ENCODE measurements at places on chromosomes 4 and X.

GRCh38 chrX:137547291-137547690 lies 18.6 kb upstream of the ZIC3 start:
- no peak for DNase-seq

DNA sequence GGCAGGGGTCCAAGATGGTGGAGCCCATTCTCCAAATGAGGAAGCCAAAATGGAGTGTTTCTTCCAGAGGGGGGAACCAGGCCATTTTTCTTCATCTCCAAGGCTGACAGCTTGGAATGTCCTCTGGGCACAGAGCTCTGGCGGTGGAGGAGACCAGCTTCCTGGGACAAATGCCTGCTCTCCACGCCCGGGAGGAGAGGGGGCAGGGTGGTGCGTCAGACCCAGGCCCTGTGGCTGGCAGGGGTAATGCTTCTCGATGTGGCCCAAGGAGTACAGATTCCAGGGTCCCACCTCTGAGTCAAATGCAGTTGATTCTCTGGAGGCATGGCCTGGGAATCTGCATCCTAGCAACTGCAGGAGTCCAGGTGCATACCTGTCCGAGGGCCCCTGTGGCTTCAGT lies 44.6 kb upstream of the ADRA2C start:
- DNase-seq: no peak

GRCh38 chr4:143287572-143287923 lies 49.1 kb upstream of the GAB1 start:
- DNase-seq: no peak

GRCh38 chr4:17599826-17600225 lies 14.6 kb upstream of the MED28 start:
- DNase-seq: no peak

GRCh38 chrX:115183980-115184379 lies 5.2 kb upstream of the RBMXL3 start:
- no peak for DNase-seq

- no peak for DNase-seq
Measured at GRCh38 chrX:118585296-118585695, 89.7 kb downstream of the DOCK11 start.

- no peak for DNase-seq
Measured at GRCh38 chrX:1477229-1477628, 24.5 kb upstream of the ASMTL start.

DNA sequence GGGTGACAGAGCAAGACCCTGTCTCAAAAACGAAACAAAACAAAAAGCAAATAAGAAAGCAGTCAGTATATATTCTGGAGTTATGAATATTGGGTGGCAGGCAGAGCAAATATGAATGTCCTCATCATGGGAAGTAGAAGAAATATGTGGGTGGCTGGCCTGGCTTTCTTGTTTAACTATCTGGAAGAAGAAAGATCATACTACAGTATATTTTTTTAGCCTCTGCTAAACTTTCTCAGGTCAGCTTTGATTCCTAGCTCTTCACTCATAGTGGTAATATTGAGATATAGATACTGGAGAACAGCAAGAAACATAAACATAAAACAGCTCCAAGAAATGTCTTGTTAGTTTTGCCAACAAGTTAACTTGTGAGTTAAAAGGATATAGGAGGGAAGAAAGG lies 192.5 kb downstream of the SOWAHB start:
- peak; percentile 40 for DNase-seq

DNA sequence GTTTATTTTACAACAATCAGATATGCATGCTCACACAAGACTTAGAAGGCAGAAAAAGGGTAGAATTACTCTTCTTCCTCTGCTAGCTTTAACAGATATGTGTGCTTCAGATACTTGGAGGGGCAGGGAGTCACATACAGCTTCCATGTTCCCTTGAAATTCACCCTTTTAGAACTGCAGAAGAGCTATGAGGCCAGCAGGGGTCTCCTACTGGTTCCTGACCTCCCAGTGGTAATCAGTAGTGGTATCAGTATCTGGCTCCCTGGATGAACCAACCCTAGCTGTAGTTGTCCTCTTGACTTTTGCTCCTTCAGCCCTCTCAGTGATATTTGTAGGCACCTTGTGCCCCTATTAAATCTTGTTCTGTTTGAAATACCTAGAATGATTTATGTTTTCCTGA lies 81.5 kb downstream of the RCHY1 start:
- no peak for DNase-seq

GRCh38 chrX:32597777-32598176 lies 613.6 kb downstream of the DMD start:
- no peak for DNase-seq

DNA sequence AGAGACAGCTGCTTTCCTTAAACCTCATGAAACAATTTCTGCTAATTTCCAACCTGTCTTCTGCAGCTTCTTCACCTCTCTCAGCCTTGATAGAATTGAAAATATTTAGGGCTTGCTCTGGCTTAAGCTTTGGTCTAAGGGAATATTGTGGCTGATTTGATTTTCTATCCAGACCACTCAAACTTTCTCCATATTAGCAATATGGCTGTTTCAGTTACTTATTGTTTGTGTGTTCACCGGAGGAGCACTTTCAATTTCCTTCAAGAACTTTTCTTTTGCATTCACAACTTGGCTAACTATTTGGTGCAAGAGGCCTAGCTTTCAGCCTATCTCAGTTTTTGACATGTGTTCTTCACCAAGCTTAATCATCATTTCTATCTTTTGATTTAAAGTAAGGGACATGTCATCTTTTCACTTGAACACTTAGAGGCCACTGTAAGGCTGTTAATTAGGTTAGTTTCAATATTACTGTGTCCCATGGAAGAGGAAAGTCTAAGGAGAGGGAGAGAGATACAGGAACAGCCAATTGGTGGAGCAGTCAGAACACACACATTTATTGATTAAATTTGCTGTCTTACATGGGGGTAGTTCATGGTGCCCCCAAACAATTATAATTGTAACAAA lies 213.2 kb downstream of the RASL11B start:
- DNase-seq: no peak

DNA sequence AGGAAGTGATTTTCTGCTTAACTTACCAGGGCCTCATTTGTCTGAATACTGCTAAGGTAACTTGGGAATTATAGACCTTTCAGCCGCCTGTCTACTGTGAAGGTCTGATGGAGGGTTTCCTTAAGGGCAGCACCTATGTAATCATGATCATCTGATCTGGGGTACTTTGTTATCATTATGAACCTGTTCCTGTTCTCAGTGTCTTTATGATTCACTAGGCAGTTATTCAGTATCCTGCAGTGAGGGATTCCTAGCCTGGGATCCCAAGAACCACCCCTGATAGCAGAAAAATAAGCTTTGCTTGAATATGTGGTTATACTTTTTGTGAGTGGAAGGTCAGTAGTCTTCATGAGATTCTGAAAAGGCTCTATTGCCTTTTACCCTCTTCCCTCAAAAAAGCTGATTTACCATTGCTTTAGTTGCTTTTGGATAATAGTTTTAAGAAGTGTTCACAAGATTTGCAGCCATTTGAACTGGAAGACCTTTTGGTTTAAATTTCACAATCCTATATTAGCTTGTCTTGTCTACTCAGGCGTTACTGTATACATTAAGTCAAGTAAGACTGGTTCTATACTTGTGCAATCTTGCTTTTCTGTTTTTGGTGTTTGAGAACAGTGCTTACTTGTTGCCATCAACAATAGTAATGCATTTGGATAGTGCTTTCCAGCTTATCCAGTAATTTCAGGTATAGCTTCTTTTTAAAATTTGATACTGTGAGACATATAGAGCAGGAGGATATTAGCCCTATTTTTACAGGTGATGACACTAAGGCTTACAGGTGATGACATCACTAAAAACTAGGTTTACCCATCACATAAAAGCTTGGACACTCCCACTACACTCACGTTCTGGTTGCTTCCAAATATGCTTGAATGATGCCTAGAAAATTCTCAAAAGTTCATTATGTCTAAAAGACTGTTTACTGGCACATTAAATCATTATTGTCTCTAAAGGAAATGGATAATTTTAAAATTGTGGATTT lies 60.0 kb downstream of the FHIP1A start:
- DNase-seq: peak; percentile 49

- peak; percentile 75 for DNase-seq
Measured at GRCh38 chr4:120517966-120518365, 404.6 kb downstream of the PRDM5 start.

GRCh38 chr4:42296196-42296595 lies 101.1 kb upstream of the SHISA3 start:
- no peak for DNase-seq

DNA sequence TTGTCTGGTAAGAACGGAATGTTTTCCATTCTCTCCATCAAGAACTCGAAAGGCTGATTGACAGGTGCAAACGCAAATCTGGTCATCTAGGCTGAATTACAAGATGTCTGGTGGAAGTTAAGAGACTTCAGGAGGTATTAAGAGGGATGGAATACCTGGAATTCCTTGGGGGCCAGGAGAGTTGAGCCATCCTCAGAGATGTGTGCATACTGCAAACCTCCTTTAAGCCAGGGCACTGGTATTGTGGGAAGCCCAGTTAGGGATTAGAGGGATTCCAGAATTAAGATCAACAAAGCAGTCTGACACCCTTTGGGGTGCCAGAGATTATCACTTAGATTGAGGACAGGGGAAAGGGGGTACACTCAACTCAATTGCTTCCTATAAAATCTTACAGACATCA lies 151.4 kb downstream of the VCX3A start:
- no peak for DNase-seq

DNA sequence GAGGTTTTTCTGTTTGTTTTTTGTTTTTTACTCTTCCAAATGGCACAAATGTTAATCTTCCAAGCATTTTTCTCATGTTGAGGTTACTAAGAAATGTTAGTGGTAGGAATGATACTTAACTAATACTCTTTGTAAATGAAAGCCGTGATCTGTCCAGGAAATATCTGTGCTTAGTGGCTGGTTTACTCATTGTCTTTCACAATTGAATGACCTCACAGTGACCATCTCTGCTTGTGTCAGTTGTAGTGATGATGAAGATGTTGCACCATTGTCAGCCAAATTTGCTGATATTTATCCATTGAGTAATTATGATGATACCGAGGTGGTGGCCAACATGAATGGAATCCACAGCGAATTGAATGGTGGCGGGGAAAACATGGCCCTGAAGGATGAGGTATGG lies 93.5 kb downstream of the TNIP2 start:
- DNase-seq: peak; percentile 62

DNA sequence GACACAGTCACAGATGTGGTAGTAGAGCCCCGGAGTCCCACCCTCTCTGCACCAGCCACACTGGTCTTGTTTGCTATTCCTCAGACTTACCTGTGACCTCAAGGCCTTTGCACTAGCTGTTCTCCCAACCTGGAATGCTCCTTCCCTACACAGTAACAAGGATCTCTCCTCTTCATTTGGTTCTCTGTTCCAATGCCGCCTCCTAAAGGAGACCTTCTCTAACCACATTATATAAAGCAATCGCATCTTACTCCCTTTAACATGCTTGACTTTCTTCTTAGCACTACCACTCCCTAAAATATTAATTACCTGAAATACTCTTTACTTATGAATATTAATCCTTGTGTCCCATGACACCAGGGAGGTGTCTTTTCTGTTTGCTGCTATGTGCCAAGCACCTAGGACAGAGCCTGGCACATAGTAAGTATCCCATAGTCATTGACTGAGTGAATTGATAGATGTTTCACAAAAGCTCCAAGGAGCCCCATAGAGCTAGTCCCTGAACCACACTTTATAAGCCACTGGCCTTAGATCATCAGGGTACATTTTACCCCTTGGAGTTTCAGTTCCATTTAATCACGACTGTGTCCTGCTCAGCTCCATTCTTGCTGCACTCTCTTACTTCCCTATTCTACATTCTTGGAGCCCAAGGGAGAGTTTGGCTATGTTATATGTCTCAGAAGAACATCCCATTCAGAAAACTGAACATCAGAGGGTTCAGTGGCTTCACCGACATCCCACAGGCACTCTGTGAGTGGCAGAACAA lies 312.7 kb downstream of the RAB28 start:
- no peak for DNase-seq

DNA sequence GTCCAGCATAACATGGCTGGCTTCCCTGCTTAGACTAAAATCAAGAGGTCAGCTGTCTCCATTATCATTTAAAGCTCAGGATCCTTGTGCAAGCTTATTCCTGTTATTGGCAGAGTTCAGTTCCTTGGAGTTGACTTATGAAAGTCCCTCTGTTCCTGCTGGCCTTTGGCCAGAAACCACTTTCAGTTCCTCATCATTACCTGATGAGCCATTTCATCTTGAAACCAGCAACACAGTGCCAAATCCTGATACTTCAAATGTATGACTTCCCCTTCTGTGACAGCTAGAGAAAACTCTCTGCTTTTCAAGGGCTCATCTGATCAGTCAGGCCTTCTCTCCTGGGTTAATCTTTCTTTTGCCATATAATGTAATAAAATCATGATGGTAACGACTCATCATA lies 110.6 kb upstream of the FSTL5 start:
- DNase-seq: peak; percentile 3

GRCh38 chr4:1202526-1203011 lies 30.2 kb upstream of the SPON2 start:
- DNase-seq: no peak

DNA sequence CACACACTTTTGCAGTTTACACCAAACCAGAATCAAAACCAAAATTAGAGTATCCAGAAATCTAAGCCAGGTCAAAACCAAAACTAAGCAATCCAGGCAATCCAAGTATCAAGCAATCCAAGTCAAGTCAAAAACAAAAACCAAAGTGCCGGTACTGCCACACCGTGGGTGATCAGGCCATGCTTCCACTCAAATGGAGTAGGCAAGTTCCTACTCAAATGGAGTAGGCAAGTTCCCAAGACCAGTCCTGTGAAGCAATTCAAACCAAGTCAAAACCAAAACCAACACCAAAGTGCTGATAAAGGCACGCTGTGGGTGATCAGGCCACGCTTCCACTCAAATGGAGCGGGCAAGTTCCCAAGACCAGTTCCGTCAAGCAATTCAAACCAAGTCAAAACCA lies 31.3 kb downstream of the MID1 start:
- DNase-seq: no peak

DNA sequence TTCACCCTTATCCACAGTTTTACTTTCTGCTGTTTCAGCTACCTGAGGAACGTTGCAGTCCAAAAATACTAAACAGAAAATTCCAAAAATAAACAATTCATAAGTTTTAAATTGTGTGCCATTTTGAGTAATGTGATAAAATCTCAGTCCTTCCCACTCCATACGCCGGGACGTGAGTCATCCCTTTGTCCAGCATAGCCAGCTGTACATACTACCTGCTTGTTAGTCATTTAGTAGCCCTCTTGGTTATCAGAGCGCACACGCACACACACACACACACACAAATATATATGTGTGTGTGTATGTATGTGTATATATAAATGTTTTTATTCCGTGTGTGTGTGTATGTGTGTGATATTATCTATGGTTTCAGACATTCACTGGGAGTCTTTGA lies 4.8 kb upstream of the CCSER1 start:
- peak; percentile 42 for DNase-seq

DNA sequence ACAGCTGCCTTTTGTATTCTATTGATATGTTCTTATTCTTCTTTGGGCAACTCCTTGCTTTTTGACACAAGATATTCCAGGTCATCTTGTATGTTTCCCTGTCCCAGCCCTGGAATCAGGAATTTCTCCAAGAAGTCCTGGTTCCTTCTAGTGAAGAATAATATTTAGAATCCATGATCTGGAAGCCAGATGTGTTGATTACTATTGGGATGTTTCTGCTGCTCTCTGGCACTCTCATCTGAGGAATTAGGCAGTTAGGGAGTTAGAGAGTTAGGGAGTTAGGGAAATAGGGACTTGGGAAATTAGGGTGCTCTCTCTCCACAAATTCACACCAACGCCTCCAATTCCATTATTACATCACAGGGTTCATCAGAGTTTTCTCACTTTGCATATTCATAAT lies 191.2 kb downstream of the ZNF330 start:
- DNase-seq: no peak

Data from astrocyte of the spinal cord (primary cell).